ENCODE measurements at places on chromosomes 11 and 22.

GRCh38 chr11:74877132-74877531 is 71.8 kb downstream of the XRRA1 start:
- DNase-seq, result no peak

DNA sequence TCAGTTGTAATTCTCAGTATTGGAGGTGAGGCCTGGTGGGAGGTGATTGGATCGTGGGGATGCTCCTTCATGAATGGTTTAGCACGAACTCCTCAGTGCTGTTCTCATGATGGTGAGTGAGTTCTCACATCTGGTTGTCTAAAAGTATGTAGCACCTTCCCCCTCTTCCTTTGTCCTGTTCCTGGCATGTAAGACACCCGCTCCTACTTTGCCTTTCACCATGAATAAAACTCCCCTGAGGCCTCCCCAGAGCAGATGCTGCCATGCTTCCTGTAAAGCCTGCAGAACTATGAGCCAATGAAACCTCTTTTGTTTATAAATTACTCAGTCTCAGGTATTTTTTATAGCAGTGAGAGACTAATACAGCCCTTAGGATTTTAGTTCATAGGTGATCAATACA is 191.5 kb downstream of the MAML2 start:
- no peak for DNase-seq

DNA sequence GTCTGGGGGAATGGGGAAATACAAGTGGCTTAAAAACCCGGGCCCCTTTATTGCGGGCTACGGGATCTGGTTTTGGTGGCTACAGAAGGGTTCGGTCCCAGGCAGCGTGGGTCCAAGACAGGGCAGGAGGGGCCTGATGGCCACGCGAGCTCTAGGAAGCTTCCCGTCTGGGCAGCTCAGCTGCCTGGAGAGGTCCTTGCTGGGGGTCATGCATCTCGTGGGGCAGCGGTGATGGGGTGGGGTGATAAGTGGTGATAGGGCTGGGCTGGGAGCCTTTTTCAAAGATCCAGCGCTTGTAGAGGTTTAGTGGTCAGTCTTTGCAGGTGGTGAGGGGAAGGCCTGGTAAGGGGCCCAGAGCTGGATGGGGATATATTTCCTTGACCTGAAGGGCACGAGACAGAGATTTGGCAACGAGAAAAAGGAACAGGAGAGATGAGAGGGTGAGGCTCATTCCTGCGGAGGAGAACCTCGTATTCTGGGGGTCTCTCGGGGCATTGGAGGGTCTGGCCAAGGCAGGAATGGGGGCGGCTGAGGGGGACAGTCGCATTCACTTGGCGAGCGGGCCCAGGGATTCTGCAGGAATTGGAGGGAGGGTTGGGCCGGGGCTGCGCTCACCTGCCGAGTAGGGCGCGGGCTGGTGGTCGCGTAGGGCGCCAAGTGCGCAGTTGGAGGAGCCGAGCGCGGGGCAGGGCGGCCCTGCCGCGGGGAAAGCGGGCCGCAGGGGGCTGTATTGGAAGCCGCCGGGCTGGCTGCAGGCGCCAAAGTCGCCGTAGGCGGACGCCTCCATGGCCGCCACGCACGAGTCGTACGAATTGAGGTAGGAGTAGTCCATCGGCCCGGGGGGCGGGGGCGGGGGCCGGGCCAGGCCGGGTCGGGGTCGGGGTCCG is 560 bp downstream of the PHOX2A start:
- no peak for DNase-seq

GRCh38 chr11:99199341-99199740 is 178.6 kb downstream of the CNTN5 start:
- no peak for DNase-seq

DNA sequence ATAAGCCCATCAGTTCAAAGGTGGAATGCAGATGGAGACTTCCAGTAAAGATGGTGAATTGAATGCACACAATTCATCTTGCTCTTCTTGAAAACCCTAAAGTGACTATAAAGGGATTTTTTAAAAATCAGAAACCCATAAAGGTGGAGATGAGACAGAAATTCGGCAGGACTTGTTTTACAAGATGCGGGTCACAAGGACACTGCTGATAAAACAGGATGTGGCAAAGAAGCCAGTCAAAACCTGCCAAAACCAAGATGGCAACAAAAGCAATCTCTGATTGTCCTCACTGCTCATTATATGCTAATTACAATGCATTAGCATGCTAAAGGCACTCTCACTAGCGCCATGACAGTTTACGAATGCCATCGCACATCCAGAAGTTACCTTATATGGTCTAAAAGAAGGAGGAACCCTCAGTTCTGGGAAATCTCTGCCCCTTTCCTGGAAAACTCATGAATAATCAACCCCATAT is 137.1 kb downstream of the NECTIN1 start:
- no peak for DNase-seq

DNA sequence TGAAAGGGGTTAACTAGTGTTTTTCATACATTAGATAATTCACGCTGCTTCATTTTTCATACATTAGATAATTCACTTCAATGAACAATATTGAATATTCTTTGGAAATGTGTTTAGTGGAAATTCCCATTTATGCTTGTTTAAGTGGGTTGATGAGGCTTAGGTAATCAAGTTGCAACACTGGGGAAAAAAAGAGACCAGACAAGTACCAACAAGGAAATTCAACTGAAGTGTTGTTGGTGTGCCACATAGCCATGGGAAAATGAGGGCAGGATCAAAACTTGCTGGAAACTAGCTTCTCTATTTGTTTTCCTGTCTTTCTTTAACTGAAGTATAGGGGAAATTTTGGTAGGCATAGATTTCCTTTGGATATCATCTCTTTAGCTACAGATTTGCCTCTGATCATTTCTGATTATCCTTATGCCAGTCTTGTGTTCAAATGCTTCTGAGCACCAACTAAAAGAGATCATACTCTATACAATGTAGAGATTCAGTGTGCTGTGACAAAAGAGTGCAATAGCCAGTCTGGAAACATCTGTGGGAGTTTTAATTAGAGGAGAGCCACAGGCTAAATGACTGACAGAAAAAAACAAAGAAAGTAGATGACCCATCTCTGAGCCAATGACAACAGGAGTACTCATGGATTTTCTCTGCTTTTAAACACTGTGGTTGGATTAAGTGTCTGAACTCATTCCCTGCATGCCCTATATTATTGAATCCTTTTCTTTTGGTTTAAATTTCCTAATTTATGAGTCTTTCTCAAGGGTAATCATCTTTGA is 67.6 kb upstream of the CTSC start:
- no peak for DNase-seq

DNA sequence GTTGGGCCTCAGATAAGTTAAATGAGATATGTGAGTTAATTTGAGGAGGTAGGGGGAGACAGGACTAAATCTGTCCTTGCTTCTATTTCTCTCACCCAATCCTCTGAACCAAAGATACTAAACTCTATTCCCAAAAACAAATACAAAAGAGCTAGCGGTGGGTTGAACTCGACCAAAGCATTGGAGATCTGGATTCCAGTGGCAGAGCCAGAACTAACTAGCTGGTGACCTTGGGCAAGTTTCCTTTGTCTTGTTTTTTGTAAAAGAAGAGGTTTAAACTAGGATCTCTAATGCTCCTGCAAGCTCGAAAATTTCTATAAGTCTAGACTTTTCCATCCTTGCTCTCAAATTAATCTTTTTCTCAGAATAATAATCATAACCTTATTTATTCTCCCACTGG is 1.5 kb downstream of the ME3 start:
- DNase-seq, result no peak

DNA sequence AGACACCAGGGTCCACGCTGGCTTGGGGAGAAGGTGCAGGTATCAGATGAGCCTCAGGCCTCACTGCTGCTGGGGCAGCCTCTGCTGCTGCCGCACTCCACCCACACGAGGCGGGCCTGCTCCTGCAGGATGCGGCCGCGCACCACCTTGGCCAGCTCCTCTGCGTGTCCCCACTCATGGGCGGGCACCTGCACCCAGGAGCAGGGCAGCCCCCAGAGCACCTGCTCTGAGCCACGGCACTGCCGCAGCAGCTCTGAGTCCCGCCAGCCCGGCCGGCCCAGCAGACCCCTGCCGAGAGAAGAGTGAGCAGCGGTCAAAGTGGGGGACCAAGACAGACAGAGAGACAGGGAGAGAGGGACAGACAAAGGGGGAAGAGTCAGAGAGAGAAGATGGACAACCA is 4.9 kb upstream of the MFNG start:
- DNase-seq, result no peak

- DNase-seq, result no peak
Measured at GRCh38 chr22:42169055-42169469, 38.5 kb upstream of the CYP2D6 start.

Data from BJ (cell line).